Stromal cell of bone marrow (primary cell): ENCODE measurements at places on chromosomes 3 and 15.

- DNase-seq, result no peak
These were observed 283.1 kb upstream of the UBE2E2 start for GRCh38 chr3:22920006-22920405.

- no peak for DNase-seq
These were observed 4.8 kb upstream of the BCL6 start for GRCh38 chr3:187750006-187750512.

- no peak for DNase-seq
These were observed 355.6 kb upstream of the THRB start for GRCh38 chr3:24850245-24850644.

- DNase-seq, result no peak
These were observed 603.8 kb upstream of the ADAMTS9 start for GRCh38 chr3:65291448-65292125.

- no peak for DNase-seq
These were observed 21.5 kb upstream of the MTHFS start for GRCh38 chr15:79918278-79918677.

GRCh38 chr15:101394056-101394630, 95.4 kb downstream of the PCSK6 start:
- DNase-seq, result no peak

DNA sequence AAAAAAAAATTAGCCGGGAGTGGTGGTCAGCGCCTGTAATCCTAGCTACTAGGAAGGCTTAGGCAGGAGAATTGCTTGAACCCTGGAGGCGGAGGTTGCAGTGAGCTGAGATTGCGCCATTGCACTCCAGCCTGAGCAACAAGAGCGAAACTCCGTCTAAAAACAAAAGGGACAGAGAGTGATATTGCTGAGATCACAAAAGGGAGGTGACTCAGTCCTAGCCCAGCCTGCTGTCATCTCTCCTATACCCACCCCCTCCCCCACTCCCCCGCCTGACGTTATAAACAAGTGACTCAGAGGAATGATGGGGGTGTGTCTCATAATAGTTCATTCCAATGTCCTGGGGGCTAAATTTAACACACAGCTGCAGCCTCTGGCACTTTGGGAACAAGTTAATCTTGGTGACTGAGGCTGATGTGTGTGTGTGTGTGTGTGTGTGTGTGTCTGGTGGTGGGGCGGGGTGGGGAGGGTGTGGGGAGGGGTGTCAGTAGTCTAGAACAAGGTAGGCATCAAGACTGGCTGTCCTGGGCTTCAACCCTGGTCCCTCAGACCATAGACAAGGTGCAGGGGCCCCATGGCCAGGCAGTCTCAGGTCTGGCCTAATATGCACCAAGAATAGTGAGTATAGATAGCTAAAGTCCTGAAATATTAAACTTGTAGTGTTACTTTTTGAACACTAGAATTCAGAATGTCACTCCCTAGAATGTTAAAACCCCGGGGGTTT, 1.3 kb upstream of the KLHL40 start:
- peak; percentile 86 for DNase-seq

- no peak for DNase-seq
These were observed 87.1 kb downstream of the LPP start for GRCh38 chr3:188241072-188241471.

DNA sequence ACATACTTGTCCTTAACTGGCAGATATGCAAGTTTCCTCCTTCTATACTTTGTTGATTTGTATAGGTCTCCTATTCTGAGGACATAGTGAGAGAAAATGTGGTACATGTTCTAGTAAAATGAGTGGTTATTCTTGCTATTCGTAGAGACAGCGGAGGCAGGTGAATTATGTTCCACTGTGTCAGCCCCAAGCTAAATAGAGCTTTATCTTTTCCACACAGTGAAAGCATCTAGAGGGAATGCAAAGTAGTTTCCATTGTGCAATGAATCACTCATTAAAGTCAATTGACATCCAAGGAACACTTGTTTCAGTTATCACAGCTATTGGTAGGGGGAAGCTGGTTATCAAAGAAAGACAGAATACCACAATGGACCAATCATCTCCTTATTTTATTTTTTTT, 262.4 kb downstream of the NLGN1 start:
- DNase-seq, result no peak

GRCh38 chr3:157046520-157046919, 113.4 kb downstream of the CCNL1 start:
- DNase-seq, result no peak

DNA sequence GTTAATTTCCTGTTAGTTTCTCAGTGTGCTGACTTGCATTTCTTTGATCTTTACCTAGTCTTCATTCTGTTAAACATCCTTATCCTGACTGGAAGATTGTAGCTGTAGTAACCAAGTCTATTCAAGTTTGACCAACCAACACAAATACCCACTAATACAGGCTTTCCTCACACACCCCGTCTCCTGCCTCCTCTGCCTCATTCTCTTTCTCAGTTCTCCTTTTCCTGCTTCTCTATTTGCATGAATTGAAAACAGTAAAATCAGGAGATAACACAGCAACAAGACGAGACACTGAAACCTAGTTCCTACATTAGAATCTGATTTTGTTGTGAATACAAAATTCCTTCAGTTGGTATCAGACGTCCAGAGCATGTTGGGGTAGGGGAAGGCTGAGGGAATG, 116.9 kb upstream of the ARPP21 start:
- no peak for DNase-seq

GRCh38 chr3:149967086-149967685, 3.5 kb downstream of the PFN2 start:
- DNase-seq, result no peak

DNA sequence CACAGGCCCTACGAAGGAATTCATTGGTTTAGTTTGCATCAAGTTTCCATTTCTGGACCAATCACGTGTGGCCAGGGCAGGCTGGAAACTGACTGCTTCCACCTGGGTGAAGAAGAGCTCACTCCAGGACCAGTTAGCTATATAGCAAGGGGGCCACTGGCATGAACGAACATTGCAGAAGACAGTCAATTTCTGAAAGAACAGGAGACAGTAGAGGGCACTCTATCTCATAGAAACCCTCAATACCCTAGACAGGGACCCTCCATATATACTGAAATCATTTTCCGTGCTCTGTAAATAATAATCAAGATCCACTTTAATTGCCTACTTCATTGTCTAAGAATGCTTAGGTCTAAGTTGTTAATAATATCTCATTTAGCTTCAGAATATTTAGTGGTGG, 215.6 kb downstream of the CADPS start:
- DNase-seq, result no peak

GRCh38 chr3:14144423-14145075, 19.7 kb downstream of the TMEM43 start:
- peak; percentile 99 for DNase-seq

- DNase-seq, result no peak
These were observed 67.4 kb downstream of the LRIG1 start for GRCh38 chr3:66433522-66433782.

GRCh38 chr15:74036271-74037170, 42.0 kb downstream of the PML start:
- no peak for DNase-seq

GRCh38 chr15:69451951-69452691, 497 bp upstream of the RPLP1 start:
- peak; percentile 14 for DNase-seq

- no peak for DNase-seq
These were observed 448.0 kb downstream of the FOXP1 start for GRCh38 chr3:71135373-71136088.

GRCh38 chr3:29286478-29287240, 5.8 kb downstream of the RBMS3 start:
- no peak for DNase-seq

GRCh38 chr3:179016979-179017670, 54.5 kb downstream of the ZMAT3 start:
- DNase-seq, result no peak

DNA sequence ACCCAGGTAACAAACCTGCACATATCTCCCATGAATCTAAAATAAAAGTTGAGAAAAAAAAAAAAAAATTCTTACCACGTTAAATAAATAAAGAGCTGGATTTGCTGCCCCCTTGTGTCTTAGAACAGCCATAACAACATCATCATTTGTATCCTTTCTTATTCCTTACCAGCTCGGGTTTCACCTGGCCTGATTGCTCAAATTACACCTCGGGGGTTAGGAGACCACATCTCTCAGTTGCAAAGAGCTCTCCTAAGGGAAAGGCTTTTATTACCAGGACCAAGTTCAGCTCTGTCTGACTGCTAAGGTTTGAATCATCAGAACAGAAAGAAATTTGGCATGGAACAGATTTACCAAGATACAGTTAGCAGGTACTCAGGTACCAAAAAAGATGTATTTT, 25.8 kb upstream of the RPL39L start:
- peak; percentile 41 for DNase-seq

DNA sequence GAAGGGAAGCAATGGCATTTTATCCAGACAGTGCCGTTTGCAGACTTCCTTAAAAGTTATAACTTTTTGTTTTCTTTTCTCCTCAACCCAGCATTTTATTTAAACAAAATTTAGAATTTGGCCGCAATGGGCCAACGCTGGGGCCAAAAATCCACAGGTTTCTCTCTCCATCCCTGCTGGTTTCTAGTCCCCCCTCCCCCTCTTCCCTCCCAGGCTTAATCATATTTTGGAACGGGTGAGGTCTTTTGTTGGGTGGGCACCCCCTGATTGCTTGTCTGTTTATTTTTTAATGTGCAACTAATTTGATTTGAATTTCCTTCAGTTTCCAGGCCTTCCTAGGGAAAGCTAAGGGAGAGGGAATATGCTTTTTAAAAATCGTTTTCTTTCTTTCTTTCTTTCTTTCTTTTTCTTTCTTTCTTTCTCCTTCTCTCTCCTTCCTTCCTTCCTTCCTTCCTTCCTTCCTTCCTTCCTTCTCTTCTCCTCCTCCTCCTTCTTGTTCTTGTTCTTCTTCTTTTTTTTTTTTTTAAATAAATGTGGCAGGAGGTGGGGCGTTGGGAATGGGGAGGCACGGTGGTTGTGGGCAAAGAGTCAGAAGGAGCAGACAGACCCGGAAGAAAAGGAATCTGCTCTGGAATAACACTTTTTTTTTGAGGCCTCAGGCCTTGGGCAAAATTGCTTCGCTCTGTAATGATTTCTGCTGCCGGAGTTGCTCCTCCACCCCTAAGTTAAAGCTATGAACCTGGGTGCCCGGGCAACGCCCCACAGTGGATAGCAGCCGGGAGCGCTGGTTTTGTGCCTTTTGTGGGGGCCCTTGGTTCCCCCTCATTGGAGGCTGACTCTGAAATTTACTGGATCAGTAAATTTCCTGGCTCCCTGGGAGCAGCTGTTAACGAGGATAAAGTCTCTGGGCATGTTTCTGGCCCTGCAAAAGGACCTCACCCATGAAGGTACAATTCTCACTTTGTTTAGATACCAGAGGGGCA, 1.9 kb downstream of the FNDC3B start:
- DNase-seq, result no peak

GRCh38 chr15:77487888-77488287, 67.2 kb downstream of the HMG20A start:
- no peak for DNase-seq

- DNase-seq, result peak; percentile 40
These were observed 37.0 kb upstream of the CDCP1 start for GRCh38 chr3:45182915-45183871.

DNA sequence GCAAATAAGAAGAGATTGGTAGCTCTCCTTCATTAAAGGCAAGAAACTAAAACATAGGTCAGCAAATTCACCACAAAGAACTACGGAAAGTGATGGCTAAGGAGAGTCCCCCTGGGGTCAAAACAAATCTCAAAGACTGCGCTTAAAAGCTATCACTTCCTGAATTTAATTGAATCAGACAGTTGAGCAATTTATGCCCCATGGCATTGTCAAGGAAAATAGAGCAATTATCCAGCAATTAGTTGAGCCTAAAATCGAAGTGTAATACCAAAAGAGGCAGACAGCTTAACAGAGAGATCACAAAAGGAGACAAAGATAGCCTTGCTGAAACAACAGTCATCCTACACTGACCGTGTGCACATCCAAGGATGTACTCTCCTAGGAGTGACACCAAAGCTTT, 74.4 kb upstream of the SCN10A start:
- no peak for DNase-seq

DNA sequence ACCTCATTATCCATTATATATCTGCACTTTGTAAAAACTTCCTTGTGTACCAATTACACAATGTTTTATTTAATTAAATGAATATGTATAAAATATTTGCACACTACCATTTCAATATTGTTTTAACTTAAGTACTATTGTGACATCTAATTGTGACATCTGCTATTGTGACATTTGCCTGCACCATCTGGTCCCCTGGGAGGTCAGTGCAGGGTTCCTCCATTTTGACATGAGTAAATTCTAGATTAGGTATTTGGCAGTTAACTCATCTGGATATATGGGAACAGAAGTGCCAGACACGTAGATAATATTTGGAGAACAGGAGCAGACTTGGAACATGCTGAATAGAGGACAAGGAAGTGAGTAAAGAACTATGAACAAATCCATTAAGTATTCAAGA, 332.1 kb downstream of the VGLL3 start:
- no peak for DNase-seq

DNA sequence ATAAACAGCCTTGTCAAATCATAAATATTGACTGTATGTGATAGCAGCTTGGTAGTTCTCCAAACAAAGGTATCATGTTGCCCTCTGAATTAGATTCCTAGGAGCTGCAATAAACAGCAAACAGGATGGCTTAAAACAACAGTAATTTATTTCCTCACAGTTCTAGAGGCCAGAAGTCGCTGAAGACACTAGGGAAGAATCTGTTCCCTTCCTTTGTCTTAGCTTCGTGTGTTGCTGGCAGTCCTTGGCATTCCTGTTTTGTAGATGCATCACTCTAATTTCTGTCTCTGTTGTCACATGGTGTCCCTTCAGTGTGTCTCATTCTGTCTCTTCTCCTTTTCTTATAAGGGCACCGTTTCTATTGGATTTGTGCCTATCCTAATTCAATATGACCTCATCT, 679.3 kb downstream of the OTOL1 start:
- DNase-seq, result no peak

- DNase-seq, result no peak
These were observed 75.6 kb downstream of the UBP1 start for GRCh38 chr3:33364531-33365128.

GRCh38 chr15:80011596-80011995, 40.6 kb upstream of the BCL2A1 start:
- DNase-seq, result no peak

GRCh38 chr3:36736301-36736700, 28.1 kb downstream of the DCLK3 start:
- no peak for DNase-seq

DNA sequence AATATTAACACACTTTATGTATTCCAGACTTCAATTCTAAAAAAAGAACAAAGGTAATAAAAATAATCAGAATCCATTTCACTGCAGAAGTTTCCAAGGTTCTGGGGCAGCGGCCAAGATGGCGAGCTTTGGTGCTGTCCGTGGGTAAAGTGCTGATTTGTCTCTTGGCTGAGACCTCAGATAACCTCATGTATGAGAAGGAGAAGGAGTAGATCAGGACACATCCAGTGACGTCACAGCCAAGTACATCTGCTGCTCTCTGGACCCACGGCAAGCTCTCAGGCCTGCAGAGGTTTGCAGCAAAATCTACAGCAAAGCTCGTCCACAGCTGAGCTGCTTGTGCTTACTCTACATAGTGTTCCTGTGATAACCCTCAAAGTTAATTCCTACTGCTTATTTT, 165.7 kb downstream of the MAGI1 start:
- no peak for DNase-seq
